NCI-H1436 (cell line): ENCODE measurements at places on chromosomes 16 and 17.
A peak's percentile ranks its signal among the peaks of the same experiment; 100 is the strongest.

- DNase-seq: no peak
Observed at GRCh38 chr16:3523281-3523680, 22.5 kb downstream of the CLUAP1 start.

GRCh38 chr17:19542247-19542646 lies 8.6 kb downstream of the SLC47A1 start:
- DNase-seq: no peak

DNA sequence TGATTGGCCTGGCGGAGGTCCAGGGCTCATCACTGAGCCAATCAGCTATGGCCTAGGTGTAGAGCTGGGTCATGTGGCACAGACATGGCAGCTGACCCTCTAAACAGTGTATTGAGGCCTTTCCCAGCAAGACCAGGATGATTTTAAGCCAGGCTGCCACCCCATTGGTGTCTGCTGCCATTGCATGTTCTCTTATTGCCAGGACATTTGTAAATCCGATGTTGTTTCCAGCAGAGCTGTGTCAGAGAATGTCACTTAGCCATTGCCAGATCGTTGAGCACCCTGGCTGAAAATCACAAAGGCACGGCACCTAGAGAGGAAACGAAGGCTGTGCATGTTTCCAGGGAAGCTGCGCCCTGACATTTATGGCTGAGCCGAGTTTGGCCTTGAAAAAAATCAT lies 33.4 kb downstream of the RBFOX1 start:
- no peak for DNase-seq

DNA sequence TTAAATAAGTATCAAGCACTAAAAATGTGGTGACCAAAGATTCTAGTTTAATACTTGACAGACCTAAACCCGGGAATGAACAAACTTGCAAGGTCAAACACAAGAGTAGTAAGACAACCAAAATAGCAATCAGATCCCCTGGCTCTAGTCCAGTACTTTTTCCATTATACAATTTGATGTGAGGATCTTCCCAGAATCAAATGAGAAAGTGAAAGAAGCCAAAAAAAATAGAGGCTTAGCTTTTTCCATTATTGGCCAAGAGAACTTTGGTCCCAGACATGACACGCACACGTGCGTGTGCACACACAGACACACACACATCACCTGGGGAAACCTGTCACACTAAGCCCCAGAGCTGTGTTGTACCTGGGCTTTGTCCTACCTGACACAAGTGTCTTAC lies 300.6 kb upstream of the CDH5 start:
- no peak for DNase-seq

DNA sequence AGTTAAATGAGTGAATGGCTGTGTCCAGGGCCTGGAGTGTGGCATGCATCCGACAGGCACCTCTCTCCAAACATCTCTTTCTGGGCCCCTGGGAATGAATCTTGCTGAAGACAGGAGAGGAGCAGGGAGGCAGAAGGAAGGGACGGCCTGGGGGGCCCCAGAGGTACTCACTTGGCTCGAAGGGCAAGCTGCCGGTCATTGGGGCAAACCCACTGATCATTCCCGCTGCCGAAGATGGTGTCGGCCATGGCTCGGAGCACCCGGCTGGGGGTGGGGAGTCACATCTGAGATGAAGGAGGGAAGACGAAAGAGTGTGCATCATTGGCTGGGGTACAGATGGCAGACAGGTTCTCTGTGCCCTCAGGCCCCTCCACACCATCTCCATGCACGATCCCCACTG lies 25.3 kb downstream of the RPH3AL start:
- DNase-seq: no peak

DNA sequence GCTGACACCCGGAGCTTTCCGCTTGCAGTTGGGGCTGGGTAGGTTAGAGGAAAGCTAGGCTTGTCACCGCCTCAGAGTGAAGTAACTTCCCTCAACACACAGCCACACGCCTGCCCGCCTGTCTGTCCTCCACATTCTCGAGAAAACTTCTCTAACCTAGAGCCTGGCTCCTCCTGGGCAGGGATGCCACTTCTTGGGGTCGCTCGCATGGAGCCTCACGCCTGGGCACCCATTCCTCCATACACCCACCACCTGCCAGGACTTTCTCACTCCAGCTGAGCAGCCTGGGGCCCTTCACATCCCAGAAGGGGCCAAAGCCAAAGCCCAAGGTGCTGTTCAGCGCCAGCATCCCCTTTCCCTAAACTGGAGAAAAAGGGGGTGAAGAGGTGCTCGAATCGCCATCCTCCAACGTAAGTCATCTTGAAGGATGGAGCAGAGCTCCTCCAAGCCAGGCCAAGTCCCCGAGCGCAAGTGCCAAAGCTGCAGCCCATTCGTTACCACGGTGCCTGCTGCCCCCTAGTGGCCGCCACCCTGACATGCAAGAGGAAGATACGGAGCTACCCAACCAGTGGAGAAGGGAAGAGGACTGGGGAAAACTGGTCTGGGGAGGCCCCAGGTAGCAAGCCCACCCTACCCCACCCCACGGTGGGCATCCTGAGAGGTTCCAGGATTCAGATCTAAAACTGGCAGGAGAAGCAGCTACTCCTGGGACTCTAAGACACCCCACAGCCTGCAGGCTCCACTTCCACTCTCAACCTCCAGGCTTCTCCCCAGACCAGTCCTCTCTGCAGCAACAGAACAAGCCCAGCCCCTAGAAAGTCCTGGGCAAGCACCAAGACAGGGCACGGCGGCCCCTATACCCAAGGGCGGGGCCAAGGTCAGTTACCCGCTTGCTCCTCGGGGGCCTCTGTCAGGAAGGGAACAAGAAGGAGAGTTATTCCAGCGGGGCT lies 63.1 kb downstream of the MYO18A start:
- DNase-seq: peak; percentile 70

- DNase-seq: no peak
Observed at GRCh38 chr17:72806011-72806410, 286.5 kb downstream of the SLC39A11 start.

GRCh38 chr17:6259899-6260298 lies 175.0 kb downstream of the AIPL1 start:
- no peak for DNase-seq

DNA sequence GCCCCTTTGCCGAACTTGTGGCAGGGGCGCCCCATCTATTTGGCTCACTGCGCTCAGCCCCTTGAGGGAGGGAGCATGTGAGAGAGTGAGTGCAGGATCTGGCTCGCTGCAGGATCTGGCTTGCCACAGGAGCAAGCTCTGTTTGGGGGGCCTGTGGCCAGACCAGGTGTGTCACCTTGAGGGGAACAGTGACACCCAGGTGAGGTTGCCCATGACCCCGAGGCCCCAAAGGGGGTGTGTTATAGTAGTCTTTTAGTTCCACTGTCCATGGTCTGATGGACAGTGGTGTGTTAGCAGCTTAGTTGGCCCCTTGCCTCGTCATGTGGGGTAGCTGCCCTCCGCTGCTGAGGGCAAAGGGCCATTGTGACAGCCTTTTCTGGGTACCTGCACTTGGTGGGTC lies 41.6 kb downstream of the CCDC42 start:
- DNase-seq: no peak

GRCh38 chr17:34146440-34147043 lies 108.5 kb upstream of the CCL2 start:
- peak; percentile 8 for DNase-seq

GRCh38 chr16:82046941-82047340 lies 11.9 kb downstream of the HSD17B2 start:
- no peak for DNase-seq

- no peak for DNase-seq
Observed at GRCh38 chr17:18025241-18025944, 13.6 kb downstream of the ATPAF2 start.

- DNase-seq: no peak
Observed at GRCh38 chr17:2825253-2825970, 29.2 kb downstream of the RAP1GAP2 start.

- DNase-seq: no peak
Observed at GRCh38 chr17:76384987-76385891, 830 bp downstream of the SPHK1 start.

DNA sequence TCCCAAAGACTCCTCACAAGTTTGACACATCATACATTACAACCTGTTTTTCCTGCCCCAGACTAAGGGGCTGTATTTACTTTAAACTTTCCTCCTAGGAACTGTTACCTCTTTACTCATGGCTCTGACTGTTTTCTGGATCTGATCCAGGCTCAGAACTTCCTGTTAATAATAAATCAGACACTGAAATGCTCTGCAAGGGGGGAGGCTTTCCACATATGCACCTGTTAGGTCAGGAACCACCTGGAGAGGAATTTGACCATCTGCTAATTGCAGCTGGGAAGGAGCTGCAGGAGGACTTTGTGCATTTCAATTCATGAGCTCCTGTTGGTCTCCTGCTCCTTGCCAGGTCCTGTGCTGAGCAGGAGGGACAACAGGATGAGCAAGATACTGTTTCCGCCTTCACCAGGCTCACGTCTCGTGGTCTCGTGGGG lies 476.9 kb upstream of the CDH5 start:
- DNase-seq: no peak

- DNase-seq: no peak
Observed at GRCh38 chr17:20955427-20956323, 87.1 kb downstream of the USP22 start.

GRCh38 chr16:81172769-81173658 lies 65.5 kb upstream of the BCO1 start:
- no peak for DNase-seq
